ENCODE measurements at places on chromosomes 12 and 14.

DNA sequence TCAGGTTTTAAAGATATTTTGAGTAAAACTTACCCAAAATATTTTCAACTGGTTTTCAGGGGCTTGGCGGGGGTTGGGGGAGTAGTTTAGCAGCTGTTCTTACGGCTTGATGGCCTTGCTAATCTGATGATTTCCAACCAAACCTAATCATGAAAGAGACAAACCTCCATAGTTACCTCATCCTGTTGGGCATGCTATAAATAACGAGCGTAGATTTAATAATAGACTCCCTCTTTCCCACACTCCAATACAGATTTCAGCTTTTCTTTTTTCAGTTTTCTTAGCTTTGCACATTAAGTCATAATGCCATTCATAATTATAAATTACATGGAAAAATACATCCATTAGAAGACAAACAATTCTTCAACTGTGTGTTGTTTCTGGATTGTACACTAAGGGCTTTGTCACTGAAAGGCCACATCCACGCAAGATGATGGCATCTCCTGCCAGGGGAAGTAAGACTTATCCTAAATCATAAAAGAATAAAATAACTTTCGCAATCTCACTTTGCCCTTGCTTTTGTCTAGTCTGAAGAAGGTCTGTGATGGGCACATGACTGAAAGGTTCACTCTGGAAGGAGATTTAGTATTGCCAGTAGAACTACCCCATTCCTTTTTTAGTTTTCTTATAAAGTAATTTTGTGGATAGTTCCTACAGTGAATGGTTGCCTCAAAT is 23.2 kb downstream of the ITPR2 start:
- no peak for DNase-seq

DNA sequence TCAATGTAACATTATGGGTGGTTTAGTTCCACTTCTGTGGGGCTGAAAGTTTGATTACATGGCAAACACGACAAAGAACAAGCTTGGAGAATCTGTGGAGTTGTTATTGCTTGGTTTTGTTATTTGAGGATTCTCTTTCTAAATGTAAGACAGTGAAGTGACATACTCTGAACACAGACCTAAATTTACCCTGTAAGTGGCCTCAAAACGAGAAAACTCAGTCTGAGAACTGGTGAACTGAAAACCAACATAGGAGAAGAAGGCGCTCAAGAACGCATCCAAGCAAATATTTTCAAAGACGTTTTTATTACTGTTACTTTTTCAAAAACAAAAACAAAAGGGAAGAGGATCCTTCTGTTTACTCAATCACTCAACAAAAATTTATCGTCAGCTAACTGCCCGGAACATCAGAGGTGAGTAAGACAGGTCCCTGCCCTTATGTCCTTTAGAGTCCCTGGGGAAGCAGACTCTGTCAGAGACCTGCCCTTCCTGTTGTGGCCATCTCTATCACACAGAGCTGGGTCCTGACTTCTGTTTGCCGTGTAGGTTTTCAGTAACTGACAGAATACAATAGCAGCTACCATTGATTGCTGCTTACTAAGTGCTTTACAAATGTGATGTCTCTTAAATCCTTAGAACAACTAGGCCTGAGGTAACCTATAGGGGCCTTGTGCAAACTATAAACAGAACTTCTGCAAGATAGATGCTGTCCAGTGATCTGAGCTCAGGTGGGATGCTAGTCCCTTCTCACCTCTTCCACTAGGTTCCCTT is 79.3 kb upstream of the C12orf71 start:
- DNase-seq = no peak

DNA sequence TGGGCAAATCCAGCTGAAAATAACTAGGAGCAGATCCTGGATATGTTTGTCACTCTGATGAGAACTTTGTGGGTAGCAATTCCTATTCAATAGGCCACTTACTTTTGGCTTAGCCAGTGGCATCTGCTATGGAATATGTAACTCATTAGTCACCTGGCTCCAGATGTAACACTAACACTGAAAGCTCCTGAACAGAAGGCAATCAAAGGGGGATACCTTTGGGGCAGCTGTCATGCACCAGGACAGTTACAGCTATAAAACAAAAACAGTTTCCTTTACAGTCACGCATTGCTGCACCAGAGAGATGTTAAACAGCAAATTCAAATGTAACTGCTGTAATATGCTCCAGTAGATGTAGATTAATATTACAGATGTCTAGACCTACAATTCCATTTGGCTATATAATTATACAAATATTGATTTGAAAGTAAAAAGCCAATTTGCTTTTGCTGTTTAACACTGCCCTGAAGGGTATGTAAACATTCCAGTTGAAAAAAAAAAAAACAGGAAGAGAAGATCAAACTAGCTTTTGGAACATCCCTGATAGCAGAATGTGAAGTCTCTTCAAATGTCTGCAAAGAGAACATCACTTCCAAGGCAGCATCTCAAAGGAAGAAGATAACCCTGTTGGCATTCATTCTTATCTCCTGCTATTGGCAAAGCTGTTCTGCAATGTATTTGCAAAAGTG is 18.4 kb downstream of the RACGAP1 start:
- no peak for DNase-seq

DNA sequence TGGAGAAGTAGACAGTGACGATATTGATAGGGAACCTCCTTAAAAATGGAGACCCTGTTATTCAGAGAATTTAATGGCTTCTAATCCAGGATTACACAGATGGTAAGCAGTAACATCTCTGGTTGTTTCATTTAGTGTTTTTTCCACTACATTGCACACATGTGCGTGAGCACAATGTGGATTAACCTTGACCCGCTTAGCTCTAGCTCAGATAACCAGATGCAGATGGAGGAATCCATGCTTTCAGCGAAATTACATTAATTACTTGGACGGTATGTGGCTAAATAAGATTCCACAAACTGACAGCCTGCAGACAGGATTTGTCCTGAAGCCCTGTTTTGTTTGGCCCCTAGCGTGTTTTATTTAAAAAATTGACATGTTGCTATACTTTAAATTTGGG is 378.4 kb downstream of the CCDC91 start:
- no peak for DNase-seq

DNA sequence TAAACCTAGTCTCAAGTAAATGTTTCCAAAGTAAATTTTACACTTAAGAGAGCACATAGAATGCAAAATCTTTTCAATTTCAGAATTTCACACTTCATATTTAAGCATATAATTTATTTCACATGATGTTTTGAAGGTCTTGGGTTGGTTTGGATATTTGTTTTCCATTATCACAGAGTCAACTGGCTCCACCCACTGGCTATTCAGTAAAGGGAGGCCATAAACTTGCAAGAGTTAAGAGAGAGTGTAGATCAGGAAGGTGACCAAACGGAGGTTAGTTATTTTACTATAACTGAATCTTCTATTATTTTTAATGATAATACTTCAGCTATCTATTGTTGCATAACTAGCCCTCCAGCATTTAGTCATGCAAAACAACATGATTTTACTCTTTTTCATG is 6.2 kb upstream of the CPNE8 start:
- no peak for DNase-seq

DNA sequence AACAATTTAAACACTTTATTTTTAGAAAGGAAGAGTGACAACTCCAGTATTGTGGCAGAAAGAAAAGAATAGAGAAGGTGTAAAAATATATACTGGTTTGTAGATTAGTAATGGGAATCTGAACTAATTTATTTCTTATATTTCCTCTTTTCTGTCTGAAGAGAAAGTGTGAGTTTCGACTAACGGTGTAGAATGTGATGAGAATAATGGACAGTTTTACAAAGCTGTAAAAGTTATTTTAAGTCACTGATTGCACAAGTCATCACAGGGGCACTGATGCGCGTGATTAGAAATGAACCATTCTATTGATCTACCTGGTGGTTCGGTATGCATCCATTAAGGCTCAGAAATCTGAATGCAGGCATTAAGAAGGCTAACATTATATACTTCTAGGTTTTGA is 158.5 kb upstream of the ATXN7L3B start:
- no peak for DNase-seq

GRCh38 chr12:78330131-78330530 is 499.4 kb downstream of the NAV3 start:
- no peak for DNase-seq

GRCh38 chr12:3641428-3642018 is 111.4 kb downstream of the CRACR2A start:
- DNase-seq = no peak

GRCh38 chr12:14952299-14952921 is 9.0 kb downstream of the ARHGDIB start:
- no peak for DNase-seq

DNA sequence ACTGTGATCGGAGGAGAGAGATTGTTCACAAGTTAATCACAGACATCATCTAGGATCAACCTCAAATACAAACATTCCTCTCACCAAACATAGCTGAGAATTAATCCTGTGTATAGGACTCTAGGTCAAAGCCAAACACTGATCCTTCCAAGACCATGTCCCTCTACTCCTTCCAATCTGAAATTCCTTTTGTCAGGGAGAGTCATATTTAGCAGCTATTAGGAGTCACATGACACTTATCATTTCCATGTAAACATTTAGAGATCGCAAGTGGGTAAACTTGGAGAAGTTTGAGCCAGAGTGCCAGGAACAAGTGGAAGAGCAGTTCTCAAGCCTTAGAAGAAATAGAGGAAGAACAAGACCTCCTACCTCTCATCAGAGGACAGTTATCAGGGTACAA is 13.5 kb downstream of the OR2AP1 start:
- no peak for DNase-seq

- DNase-seq = no peak
Observed at GRCh38 chr12:52693261-52693660, 10.1 kb downstream of the KRT77 start.

DNA sequence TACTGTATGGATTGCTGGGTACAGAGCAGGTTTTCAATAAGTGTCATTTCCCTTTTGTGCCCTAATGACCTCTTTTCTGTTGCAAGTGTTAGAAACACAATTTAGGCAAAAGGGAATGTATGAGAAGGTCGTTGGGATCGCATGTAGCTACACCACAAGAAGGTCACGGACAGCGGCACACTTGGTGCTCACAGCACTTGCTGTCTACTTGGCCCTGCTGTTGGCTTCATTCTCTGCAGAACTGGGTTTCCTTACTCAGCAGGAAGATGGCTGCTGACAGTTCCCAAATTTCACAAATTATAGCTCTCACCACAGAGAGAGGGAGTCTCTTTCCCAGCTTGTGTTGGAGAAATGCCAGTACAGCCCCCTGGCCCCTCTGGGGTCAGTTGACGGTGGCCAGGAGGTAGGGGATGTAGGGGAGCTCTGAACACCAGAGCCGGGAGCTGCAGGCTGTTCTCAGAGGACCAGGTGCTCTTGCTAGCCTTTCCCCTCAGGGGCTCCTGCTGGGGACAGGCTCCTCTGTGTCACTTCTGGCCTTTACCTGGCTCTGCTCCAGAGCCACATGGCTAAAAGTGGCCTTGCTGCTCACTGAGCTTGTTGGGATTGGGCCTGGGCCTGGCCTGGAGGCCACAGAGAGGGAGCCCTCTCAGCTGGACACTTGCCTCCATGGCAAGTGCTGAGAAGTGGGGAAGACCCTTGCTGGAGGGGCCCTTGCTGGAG is 50.9 kb upstream of the BCL7A start:
- no peak for DNase-seq

DNA sequence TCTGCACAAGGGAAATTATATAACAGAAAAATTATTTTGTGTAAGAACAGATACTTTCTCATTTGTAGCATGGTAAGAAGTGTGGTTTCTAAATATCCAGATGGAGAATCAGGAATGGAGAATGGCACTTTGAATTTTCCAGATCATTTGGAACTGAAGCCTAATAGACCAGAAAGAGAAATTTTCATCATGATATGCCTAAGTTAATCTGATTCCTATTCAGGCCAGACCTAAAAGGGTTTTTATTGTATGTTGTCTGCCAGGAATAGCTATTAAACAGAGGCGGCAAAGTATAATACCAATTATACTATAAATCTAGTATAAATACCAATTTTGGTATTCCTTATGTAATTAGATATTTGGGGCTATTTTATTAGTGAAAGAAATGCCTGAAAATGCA is 382.7 kb upstream of the FAR2 start:
- DNase-seq = no peak

- DNase-seq = no peak
Observed at GRCh38 chr14:29486132-29486531, 441.5 kb downstream of the PRKD1 start.

GRCh38 chr12:52006726-52007157 is at the start of gene TAMALIN:
Gene TAMALIN (plus strand): TSS chr12:52006946. CDS start chr12:52007020, 74 bp downstream.
- peak; percentile 20 for DNase-seq

DNA sequence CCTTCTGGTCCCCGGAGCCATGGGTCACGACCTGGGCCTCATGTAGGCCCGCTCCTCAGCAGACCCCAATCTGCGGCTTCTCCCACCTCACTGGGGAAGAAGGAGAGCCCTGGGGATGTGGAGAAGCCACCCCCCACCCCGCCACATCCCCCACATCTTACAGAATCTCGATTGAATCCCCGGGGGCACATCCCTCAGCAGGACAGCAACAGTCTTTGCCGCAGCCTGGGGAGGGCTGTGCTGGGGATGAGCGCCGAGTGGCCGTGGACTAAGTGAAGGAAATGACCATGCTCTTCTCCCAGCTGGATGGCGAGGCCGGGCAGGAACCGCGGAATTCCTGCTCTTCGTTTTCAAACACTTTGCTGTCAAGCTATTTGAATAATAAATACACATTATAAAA is 169.0 kb upstream of the RTL1 start:
- DNase-seq = no peak

- no peak for DNase-seq
Observed at GRCh38 chr14:73887694-73888459, 1.2 kb downstream of the ZNF410 start.

DNA sequence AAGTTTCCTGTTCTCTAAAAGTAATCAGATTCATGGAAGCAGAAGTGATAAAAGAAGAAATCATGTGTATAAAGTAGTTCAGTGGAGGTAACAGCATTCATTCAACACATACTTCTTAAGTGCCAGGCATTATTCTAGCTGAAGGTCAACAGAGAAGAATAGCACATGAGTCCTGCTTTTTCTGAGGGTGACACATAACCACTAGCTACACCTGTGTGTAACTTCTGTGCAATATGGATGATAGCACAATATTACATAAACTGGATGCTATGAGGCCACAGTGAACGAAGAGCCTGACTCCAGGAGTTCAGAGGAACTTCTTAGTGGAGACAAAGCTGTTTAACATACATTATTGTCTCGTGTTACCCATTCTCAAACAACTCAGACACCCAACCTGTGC is 114.3 kb upstream of the PCED1B start:
- no peak for DNase-seq

DNA sequence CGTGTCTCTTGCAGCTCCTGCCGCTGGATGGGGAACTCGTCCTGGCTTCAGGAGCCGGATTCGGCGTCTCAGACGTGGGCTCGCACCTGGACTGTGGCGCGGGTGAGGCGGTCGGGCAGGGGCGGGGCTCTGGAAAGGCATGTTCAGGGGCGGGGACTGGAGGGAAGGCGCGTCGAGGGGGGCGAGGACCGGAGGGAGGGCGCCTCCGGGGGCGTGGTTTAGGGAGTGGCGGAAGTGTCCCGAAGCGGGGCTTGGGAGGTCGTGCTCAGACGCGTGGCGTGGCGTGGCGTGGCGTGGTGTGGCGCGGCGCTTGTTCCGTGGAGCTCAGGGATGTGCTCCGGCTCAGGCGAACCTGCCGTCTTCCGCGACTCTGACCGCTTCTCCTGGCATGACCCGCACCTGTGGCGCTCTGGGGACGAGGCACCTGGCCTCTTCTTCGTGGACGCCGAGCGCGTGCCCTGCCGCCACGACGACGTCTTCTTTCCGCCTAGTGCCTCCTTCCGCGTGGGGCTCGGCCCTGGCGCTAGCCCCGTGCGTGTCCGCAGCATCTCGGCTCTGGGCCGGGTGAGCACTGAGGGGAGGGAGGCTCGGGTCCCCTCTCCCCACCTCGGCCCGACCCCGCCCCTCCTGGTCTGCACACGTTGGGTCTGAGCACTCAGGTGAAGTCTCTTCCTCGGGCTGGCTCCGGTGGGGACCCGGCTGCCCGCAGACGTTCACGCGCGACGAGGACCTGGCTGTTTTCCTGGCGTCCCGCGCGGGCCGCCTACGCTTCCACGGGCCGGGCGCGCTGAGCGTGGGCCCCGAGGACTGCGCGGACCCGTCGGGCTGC is 6.2 kb downstream of the AMN start:
- no peak for DNase-seq
